Prostate gland (tissue), 2 donors: ENCODE measurements at places on chromosomes 5 and 9.
A peak's percentile ranks its signal among the peaks of the same experiment; 100 is the strongest.

- H3K4me1 ChIP-seq = no peaks in the 10 kb centered on the region
- H3K27me3 ChIP-seq = no peaks in the 10 kb centered on the region
- no peaks in the 10 kb centered on the region for H3K36me3 ChIP-seq
- H3K4me3 ChIP-seq = no peak overlapping the region
- no peak for DNase-seq
Observed at GRCh38 chr5:112372543-112372942, 46.5 kb downstream of the EPB41L4A start.

GRCh38 chr5:42995360-42995751, 44.8 kb downstream of the ANXA2R start:
- no peak overlapping the region for H3K4me3 ChIP-seq
- H3K27me3 ChIP-seq = no peaks in the 10 kb centered on the region
- no peaks in the 10 kb centered on the region for H3K4me1 ChIP-seq
- no peak for DNase-seq
- H3K27ac ChIP-seq = peak overlapping the region; percentile 90

- H3K27ac ChIP-seq = no peak overlapping the region
- no peaks in the 10 kb centered on the region for H3K4me1 ChIP-seq
- H3K36me3 ChIP-seq = no peaks in the 10 kb centered on the region
Observed at GRCh38 chr5:151688436-151688835, 1.7 kb upstream of the SPARC start.

DNA sequence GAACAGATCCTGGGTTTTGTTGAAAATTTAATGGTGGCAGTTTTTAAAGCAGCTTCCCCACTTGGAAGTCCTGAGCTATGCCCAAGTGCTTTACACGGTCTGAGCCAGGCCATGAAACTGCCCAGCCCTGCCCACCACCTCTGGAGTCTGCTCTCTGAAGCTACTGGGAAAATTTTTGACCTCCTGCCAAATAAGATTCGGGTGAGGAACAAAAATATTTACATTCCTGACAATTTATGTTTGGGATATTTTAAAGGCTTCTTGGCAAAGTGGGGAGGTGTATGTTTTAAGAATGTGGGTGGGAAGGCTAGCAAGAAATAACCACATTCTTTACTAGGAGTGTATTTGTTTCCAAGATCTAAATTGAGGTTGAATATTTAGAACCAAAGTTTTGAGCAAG, 50.0 kb downstream of the HACD4 start:
- no peaks in the 10 kb centered on the region for H3K36me3 ChIP-seq
- H3K4me1 ChIP-seq = peaks cover 2% of the 10 kb centered on the region
- no peak overlapping the region for H3K4me3 ChIP-seq
- peak; percentile 8 for DNase-seq
- peak overlapping the region; percentile 13 for H3K27ac ChIP-seq

DNA sequence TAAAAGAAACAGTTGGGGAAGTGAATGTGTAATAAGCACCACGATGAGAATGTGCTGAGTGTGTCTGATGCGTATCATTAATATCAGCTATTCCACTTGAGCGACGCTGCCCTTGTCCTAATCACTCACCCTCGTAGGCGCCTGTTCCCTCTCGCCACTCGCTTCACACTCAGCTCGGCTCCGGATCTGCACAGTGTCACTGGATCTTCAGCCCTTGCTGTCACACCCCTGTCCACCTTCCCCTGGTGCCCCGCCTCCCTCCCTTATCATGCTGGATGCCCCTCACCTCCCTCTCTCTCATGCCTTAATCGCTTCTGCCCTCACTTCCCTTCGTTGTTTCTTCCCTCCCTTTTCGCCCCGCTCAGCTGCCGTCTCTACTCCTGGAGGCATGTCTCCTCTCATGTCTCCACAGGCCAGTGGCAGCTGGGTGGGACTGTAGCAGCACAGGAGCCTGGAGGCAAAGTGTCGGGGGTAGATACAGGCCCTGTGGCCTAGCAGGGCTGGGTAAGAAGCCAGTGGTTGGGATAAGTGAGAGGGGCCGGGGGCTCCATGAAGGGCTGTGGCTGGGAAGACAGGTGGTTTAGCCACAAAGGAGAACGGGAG, 43.5 kb downstream of the ANKDD1B start:
- DNase-seq = no peak
- no peaks in the 10 kb centered on the region for H3K27me3 ChIP-seq
- H3K4me3 ChIP-seq = no peak overlapping the region

- no peak for DNase-seq
- H3K4me1 ChIP-seq = no peaks in the 10 kb centered on the region
- no peaks in the 10 kb centered on the region for H3K36me3 ChIP-seq
- H3K27ac ChIP-seq = peak overlapping the region; percentile 55
Observed at GRCh38 chr9:76876098-76876497, 29.8 kb downstream of the PRUNE2 start.

DNA sequence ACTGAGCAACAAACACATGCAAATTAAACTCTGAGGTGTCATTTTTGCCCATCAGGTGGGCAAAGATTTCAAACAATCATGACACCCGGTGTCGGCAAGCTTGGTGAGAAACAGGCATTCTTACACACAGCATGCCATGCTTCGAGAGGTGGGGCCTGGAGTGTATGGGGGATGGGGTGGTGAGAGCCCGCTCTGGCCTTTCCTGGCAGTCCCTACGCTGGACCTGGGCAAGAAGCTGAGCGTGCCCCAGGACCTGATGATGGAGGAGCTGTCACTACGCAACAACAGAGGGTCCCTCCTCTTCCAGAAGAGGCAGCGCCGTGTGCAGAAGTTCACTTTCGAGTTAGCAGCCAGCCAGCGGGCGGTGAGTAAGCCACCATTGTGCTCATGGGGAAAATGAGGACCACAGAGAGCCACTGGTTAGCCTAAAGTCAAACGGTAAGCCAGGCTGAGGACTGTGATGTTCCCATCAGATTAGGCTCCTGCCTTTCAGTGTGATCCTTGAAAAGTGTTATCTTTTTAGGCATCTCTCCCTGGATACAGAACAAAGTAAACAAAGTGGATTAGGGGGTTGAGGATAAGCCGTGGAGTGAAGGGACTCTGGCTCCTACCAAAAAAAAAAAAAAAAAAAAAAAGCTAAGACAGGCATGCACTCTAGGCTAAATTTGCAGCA, 9.4 kb downstream of the MYOZ3 start:
- H3K36me3 ChIP-seq = no peaks in the 10 kb centered on the region
- DNase-seq = no peak
- no peak overlapping the region for H3K27ac ChIP-seq

DNA sequence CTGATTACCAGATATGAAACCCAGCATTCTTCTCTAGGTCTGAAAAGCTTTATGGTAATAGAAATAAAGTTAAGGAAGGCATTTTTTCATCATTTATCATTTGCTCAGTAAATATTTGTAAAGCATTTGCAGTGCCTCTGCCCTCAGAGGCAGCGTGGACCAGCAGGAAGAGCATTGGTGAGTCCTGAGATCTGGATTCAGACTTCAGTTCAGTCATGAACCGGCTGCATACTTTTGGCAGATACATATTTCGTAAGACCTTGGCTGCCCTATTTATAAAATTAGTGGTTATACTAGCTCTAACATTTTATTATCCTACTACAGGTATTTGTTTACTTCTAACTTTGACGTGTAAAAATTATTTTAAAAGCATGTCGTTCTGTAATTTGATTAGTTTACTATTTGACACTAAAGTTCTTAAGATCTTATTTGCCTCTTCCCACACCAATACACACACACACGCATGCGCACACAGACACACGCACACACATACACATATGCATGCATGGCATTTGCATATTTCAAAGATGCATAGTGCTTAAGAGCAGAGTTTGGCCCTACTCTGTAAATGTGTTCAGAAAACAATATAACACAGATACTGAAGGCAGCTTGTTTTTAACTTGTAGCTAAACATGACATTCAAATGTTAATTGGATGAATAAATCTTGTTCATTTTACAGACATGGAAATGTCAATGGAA, 101.9 kb downstream of the RPS23 start:
- H3K4me1 ChIP-seq = no peaks in the 10 kb centered on the region
- no peak overlapping the region for H3K4me3 ChIP-seq
- no peak overlapping the region for H3K27ac ChIP-seq
- DNase-seq = no peak
- no peaks in the 10 kb centered on the region for H3K36me3 ChIP-seq

DNA sequence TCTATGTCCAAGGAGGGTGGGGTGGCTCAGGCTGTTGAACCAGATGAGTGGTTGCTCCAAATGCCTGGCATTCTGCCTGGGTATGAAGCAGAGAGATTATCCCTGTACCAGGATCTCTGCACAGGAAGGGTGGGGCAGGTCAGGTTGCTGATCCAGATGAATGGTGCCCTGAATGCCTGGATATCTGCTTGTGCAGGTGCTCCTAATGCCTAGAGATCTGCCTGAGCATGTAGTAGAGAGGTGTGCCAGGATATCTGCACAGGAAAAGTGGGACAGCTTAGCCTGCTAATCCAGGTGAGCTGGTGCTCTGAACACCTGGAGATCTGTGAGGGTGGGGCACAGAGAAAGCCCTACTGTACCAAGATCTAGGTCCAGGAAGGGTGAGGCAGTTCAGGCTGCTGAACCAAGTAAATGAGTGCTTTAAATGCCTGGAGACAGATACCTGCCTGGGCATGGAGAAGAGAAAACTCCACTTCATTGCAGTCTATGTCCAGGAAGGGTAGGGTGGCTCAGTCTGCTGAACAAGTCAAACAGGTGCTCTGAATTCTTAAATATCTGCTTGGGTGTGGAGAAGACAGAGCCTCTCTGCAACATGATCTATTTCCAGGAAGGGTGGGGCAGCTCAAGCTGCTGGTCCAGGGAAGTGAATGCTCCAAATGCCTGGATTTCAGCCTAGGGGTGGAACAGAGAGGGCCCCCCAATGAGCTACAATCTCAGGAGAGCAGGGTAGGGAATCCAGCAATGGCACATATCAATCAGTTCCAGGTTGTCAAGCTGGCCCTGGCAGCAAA, 189.4 kb upstream of the DMRTA1 start:
- DNase-seq = no peak
- H3K36me3 ChIP-seq = no peaks in the 10 kb centered on the region
- H3K27me3 ChIP-seq = no peaks in the 10 kb centered on the region
- H3K4me1 ChIP-seq = no peaks in the 10 kb centered on the region

- H3K27ac ChIP-seq = no peak overlapping the region
- H3K36me3 ChIP-seq = no peaks in the 10 kb centered on the region
- H3K4me1 ChIP-seq = no peaks in the 10 kb centered on the region
- no peak for DNase-seq
- H3K27me3 ChIP-seq = no peaks in the 10 kb centered on the region
Observed at GRCh38 chr5:75016896-75017295, 35.5 kb downstream of the GCNT4 start.

- no peaks in the 10 kb centered on the region for H3K4me1 ChIP-seq
- no peak for DNase-seq
- H3K4me3 ChIP-seq = no peak overlapping the region
- no peak overlapping the region for H3K27ac ChIP-seq
Observed at GRCh38 chr5:137575211-137575610, 76.1 kb upstream of the SPOCK1 start.

DNA sequence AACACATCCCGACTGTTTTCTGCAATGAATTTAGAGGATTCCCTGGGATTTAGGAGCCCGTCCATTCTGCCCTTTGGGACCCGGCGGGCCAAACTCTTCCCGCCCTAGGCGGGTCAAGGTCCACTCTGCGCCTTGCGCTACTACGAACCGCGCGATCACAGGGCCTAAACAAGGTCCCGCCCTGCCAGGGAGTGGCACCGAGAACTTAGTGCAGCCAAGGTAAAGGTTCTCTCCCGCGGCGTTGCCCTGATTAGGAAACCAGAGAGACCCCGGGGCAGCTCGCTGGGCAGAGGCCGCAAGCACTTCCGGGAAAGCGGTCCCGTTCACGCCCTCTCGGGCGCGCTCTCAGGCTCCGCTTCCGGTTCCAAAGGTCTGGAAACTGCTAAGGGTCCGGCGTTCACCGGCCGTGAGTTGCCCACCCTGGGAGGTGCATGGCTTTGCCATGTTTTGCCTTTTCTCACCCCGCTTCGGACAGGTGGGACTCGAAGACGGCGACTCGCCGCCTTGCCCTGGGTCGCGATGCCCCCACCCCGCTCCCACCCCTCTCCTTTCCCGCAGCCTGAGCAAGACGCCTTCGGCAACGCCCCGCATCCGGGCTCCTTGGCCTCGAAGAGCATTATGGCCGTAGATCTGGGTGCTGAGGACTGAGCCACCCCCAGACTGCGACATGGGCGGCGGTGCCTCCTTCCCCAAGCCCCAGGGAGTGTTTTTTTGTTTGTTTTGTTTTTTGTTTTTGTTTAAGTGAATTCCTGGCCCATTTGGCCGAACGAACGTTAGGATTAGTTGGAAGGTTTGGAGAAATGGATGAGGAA, 23.4 kb downstream of the HNRNPK start:
- no peaks in the 10 kb centered on the region for H3K36me3 ChIP-seq
- peak overlapping the region; percentile 84 for H3K27ac ChIP-seq
- DNase-seq = peak; percentile 59
- H3K27me3 ChIP-seq = no peaks in the 10 kb centered on the region
- peak overlapping the region; percentile 62 for H3K4me3 ChIP-seq

GRCh38 chr9:75039009-75039408, 10.9 kb upstream of the CARNMT1 start:
- H3K36me3 ChIP-seq = no peaks in the 10 kb centered on the region
- no peaks in the 10 kb centered on the region for H3K27me3 ChIP-seq
- DNase-seq = no peak
- H3K4me1 ChIP-seq = no peaks in the 10 kb centered on the region
- no peak overlapping the region for H3K27ac ChIP-seq

DNA sequence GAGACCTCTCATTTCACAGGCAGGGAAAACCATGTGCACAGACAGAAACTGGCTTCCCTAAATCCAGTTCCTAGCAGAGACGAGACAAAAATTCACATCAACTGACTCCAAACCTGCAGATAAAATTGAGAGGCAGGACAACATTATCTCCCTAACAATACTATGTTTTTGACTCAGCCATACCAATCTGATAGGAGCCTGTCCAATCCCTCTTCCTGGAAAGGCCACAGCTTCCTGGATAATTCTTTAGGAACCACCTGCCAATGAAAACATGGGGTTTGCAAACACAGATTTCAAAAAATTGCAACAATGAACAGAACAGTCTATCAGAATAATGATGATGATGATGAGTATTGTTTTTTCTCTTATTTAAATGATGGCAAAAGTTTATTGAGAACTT, 22.4 kb downstream of the SH3TC2 start:
- no peak overlapping the region for H3K4me3 ChIP-seq
- H3K4me1 ChIP-seq = no peaks in the 10 kb centered on the region
- H3K36me3 ChIP-seq = no peaks in the 10 kb centered on the region
- DNase-seq = no peak
- H3K27ac ChIP-seq = no peak overlapping the region

DNA sequence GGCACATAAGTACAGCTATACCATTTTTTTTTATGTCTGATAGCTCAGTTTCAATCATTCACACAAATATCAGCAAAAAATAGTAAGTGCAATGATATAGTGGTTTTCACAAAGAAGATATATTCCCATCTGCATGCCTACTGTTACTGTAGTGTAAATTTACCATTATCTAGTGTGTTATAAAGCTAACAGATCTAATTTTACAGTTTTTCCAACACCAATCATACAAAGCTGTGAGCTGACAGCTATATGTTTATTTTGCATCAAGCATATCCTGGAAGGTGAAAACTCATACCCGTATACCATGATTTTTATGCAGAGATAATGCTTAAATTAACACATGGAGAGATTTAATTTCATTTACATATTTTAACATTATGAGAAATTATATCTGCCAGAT, 89.9 kb upstream of the HAPLN1 start:
- no peaks in the 10 kb centered on the region for H3K27me3 ChIP-seq
- DNase-seq = no peak
- no peaks in the 10 kb centered on the region for H3K4me1 ChIP-seq
- H3K4me3 ChIP-seq = no peak overlapping the region
- H3K27ac ChIP-seq = no peak overlapping the region
- H3K36me3 ChIP-seq = no peaks in the 10 kb centered on the region

GRCh38 chr9:118003240-118003639, 299.0 kb downstream of the TLR4 start:
- no peak for DNase-seq
- H3K4me1 ChIP-seq = no peaks in the 10 kb centered on the region
- H3K4me3 ChIP-seq = no peak overlapping the region
- H3K27ac ChIP-seq = no peak overlapping the region
